ENCODE measurements at places on chromosomes 6 and 20.

DNA sequence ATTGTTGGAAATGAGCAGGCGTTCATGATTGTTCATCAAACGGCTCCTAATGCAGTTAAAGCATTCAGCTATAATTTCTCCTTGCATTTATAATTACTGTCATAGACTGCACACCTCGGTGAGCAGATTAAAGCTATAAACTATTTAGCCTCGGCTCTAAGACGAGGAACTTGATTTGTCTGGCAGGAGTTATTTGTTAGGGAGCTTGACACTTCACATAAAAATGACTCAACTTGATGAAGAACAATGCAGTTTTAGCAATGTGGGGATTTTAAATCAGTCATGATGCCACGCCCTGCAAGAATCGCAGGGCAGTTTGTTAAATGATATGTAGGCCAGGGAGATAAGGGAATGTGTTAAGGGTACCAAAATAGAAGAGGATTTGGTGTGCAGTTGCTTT is 290.2 kb downstream of the TSHZ2 start:
- no peak for DNase-seq

- no peak for DNase-seq
These were observed 59.7 kb downstream of the TFAP2A start for GRCh38 chr6:10355115-10355702.

GRCh38 chr20:32551693-32552092 is 33.4 kb downstream of the NOL4L start:
- DNase-seq, result no peak

- DNase-seq, result no peak
These were observed 22.0 kb downstream of the KIF13A start for GRCh38 chr6:17965397-17965796.

GRCh38 chr6:154805288-154805911 is 72.2 kb downstream of the SCAF8 start:
- DNase-seq, result no peak

DNA sequence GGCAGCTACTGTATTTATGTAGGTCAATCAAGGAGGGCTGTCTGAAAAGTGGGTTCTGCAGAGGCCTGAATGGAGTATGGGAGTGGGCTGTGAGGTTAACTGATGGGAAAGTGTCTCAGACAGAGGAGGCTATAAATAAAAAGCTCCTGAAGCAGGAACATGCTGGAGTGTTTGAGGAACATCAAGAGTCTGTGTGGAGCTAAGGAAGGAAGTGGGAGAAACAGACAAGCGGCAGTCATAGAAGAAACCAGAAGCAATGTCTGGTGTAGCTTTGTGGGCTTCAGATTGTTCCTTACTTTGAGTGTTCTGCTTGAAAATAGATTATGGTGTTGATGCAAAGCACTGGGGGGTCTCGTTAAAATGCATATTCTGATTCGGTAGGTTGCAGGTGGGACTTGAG is 101.5 kb upstream of the OGFRL1 start:
- no peak for DNase-seq

GRCh38 chr20:47093320-47093966 is 198.8 kb downstream of the EYA2 start:
- peak; percentile 47 for DNase-seq

- no peak for DNase-seq
These were observed 17.7 kb upstream of the CCN6 start for GRCh38 chr6:112036088-112036637.

DNA sequence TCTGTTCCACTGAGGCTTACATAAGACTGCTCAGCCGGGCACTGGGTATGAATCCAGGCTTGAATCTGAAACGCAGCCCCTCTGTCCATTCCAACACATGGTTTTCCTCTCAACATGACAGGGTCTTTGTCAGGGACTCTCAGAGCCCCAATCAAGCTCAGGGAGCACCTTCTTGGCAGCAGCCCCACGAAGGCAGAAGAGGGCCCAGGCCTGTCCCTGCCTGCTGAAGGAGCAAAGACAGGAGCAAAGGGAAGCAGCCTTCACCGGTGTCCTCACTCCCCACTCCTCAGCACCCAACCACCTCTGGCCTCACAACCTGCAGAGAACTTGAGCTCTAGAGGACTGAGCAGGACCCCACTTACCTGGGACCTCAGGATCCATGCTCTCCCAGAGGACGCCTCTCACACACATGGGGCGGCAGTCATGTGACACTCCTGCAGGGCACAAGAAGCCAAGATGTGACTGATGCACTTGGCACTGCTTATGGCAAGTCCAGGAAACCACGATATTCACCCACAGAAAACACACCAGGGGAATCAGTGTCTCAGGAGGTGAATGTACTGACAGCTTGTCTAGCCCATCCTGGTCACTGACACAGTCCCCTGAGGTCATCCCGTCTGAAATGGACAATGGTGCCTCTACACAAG is 4.3 kb downstream of the SNHG17 start:
- DNase-seq, result no peak

GRCh38 chr6:142542704-142543233 is 241.0 kb downstream of the ADGRG6 start:
- DNase-seq, result no peak

DNA sequence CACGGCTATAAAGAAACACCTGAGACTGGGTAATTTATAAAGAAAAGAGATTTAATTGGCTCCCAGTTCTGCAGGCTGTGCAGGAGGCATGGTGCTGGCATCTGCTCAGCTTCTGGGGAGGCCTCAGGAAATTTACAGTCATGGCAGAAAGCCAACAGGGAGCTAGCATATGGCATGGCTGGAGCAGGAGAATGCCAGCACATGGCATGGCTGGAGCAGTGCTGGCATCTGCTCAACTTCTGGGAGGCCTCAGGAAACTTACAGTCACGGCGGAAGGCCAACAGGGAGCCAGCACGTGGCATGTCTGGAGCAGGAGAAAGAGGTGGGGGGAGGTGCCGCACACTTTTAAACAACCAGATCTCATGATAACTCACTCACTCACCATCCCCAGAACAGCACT is 32.5 kb upstream of the DACT2 start:
- no peak for DNase-seq

- DNase-seq, result no peak
These were observed 63.2 kb upstream of the BMP2 start for GRCh38 chr20:6704132-6704861.

- DNase-seq, result no peak
These were observed 43.7 kb downstream of the CBLN4 start for GRCh38 chr20:55961376-55962330.

DNA sequence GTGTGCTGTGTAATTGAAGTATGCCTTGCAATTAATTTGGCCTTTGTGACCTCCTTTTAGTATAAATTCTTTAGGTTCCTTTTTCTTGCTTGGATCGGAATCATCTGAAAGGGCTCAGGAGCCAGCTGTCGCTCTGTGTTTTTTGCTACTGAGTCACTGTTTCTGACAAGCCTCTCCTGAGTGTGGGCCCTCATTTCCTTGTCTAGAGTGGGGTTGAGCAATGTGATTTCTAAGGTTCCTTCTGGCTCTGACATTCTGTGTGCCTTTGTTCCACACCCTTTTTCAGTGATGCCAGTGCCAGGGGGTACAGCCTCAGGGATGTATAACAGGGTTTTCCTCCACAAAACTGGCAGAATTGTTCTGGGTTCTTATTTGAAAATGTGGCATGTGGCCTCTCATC is 26.5 kb downstream of the DAAM2 start:
- DNase-seq, result no peak

- no peak for DNase-seq
These were observed 6.0 kb upstream of the HSF2 start for GRCh38 chr6:122393351-122393896.

DNA sequence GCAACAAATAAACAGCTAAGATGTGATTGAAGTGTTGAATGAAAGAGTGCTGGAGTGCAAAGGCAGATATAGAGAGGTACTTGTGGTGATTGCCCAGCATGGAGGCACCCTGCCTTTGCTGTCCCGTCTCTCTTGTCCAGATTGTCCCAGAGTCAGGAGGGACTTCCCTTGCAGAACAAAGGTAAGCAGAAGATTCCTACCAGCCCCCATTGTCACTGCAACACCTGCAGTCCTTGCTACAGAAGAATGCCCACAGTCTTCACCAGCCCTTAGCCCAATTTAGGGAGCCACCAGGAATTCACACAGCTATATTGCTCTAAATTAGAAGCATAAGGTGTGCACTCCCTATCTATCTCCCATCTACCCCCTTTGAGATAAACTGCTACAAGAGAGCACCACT is 491.8 kb downstream of the KIF16B start:
- DNase-seq, result no peak

GRCh38 chr6:28839443-28840120 is 84.2 kb downstream of the TRIM27 start:
- DNase-seq, result no peak

DNA sequence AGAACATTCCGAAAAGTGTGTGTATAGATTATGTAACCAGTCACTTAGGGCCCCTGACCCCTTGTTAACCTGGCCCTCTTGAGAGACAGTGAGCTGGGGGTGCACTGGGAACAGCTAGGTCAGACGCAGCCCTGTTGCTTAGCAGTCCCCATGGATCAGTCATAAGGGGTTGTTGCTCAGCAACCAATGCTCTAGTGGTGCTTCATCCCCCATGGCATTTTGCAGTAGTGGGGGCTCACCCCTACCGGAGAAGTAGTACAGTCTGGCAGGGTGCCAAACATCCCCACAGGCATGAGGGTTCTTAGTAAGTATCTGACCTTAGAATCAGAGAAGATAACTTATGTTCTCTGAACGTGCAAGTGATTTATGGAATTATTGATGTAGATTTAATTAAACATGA is 12.3 kb downstream of the PKIB start:
- DNase-seq, result no peak

GRCh38 chr6:158219228-158219627 is 51.1 kb downstream of the GTF2H5 start:
- no peak for DNase-seq

DNA sequence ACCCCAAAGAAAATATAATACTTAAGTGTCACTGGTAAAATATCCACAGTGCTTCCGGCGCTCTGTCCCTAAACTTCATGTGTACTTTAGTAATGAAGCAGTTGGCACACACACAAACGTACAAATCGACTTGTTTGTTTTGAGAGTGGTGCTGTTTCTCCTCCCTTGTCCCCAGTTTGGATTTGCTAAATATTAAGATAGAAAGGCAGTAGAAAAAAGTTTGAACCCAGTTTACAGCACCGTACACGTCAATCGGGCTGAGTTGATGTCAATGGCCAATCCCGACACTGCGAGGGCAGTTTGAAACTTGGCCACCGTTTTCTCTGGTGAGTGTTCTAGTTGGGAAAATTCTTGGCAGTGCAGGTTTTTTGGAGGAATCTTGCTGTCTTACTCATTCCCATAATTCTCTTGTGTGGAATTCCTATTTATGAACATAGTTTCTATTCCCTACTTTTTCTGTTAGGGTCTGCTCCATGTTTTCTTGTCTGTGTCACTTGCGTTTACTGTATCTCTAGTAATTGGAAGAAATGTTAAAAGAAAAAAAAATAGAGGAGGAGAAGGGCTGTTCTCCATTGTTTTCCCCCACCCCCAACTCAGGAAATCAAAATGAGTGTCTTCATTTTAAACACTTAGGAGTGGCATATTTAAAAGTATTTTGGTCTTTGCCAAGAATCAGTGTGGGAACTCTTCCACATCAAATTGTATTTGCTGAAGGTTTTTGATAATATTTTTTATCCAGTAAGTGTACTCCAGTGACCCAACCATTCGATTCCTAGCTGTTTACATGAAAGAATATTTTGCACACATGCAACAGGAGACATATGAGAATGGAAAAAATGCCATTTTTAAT is 72.3 kb downstream of the OR2B2 start:
- no peak for DNase-seq

GRCh38 chr6:111843347-111844147 is 29.7 kb downstream of the FYN start:
- no peak for DNase-seq

DNA sequence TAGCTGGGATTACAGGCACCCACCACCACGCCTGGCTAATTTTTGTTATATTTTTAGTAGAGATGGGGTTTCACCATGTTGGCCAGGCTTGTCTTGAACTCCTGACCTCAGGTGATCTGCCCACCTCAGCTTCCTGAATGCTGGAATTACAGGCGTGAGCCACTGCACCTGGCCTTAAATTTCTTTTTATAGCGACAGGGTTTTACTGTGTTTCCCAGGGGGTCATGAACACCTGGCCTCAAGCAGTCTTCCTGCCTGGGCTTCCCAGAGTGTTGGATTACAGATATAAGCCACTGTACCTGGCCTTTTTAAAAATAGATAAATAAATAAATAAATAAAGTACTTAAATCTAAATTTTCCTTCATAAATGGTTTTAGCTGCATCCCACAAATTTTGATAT is 57.5 kb downstream of the LIN28B start:
- DNase-seq, result no peak

DNA sequence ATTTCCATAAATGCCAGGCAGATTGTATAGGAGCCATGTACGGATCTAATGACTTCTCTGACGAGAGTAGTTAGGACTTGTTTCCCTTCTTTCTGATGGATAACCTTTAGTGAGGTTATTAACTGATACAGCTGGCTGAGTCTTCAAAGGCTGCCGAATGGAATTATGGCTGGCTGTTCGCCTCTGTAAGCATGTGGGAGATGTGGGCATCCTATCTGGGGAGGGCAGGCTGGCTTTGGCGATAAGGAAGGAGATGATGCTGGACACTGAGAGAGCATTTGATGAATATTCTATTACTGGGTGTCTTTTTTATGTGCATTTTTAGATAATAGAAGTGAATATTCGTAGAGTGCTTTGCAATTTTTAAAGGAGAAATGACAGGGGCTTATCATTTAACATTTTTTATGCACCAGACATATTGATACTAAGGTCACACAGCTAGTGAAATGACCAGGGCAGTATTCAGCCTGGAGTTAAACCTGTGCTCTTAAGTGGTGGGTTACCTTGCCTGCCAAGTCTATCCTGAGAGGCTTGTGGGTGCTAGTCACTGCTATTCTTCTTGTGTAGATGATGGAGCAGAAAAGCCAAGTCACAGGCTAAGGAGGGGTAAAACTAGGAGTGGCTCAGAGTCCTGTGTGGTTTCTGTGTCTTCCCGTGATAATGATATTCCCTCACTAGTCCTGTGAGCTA is 3.1 kb downstream of the PBOV1 start:
- no peak for DNase-seq

- no peak for DNase-seq
These were observed 56.7 kb upstream of the SGK1 start for GRCh38 chr6:134374491-134375219.

GRCh38 chr20:64006902-64007301 is 26.0 kb downstream of the PRPF6 start:
- DNase-seq, result no peak

DNA sequence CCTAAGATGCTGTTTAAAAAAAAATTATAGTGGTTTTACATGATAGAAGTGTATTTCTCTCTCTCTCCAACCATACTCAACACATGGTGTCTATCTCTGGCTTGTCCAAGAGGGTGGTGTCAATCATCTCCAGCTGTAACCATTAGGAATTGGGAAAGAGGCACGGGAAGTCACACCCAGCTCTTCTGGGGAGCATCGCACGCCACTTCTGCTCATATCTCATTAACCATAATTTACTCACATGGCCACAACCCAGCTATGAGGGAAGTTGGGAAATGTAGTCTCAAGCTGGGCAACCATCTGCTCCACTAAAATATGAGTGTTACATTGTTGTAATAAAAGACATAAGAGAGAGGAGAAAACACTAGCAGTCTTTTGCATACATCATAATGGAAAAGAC is 30.4 kb upstream of the TSHZ2 start:
- DNase-seq, result no peak
